ENCODE measurements at places on chromosomes 1 and 21.

DNA sequence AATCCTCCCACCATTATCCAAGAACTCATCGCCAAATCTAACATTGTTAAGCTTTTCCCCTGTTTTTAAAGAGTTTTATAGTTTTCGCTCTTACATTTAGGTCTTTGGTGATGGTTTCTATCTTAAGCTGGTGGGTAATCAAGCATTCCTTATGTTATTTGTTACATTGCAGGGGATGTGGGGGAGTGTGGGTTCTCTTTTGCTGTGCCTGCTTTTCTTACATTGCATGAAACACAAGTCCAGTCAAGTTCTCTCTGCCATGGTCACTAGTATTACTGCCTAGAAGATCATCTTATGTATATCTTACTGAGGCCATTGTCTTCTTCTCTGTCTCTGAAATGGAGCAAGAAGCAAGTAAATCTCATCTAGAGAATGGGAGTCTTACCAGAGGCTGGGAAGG lies 27.3 kb upstream of the S100A7 start:
- ATAC-seq: no peak

DNA sequence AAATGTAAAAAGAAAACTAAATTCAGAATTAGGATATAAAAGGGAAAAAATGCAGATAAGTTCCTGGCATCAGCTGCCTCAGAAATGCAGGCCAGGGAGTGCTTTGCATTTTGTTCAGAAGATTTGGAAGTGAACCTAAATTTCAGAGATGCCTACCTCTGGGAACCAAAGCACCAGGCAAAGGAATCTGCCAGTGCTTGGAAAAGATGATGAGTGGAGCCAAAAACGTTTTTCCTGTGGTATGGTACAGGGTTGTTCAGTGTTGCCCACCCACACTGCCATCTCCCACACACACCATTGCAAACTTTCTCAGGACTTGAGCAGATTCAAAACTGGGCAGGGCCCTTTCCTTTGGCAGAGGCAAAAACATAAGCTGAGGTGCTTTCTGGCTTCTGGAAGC lies 349.5 kb downstream of the TGFB2 start:
- no peak for ATAC-seq

GRCh38 chr1:164443836-164444235 lies 115.1 kb upstream of the PBX1 start:
- ATAC-seq: no peak

- no peak for ATAC-seq
Measured at GRCh38 chr1:245589906-245590305, 435.1 kb downstream of the KIF26B start.

DNA sequence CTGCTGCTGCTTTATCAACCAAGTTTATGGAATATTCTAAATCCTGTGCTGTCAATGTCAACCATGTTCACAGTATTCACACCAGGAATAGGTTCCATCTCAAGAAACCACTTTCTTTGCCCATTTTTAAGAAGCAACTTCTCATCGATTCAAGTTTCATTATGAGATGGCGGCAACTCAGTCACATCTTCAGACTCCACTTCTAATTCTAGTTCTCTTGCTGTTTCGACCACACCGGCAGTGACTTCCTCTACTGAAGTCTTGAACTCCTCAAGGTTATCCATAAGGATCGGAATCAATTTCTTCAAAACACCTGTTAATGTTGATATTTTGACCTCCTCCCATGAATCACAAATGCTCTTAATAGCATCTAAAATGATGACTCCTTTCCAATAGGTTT lies 39.7 kb upstream of the IFNLR1 start:
- no peak for ATAC-seq

DNA sequence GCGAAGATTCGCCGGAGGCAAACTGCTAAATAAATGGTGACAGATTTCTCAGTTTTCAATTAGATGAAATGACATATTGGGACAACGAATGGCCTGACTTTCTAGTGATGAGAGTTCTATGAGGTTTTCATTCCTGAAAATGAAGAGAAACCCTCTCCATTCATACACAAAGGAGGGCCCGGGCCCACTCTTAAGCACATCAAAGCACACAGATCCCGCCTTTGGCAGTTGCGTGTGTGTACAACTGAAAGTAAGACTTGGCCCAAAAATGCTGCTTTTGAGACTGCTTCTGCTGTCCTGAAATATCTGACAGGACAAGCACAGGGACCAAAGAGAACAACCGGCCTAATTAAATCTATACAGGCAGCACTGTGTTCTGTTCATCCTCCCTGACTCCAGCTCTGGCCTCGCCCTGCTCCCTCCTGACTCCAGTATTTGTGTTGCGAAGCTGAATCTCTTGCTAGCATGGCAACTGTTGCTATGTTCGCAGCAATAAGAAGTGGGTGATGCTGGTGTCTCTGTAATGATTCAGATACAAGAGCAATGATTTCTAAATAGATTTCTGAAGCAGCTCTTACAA lies 7.4 kb downstream of the LRRC53 start:
- peak; percentile 51 for ATAC-seq
